ENCODE measurements at places on chromosomes 12 and 14.

GRCh38 chr14:89889626-89890025, 64.9 kb downstream of the EFCAB11 start:
- DNase-seq = no peak

- DNase-seq = no peak
Observed at GRCh38 chr12:122943196-122943595, 23.1 kb downstream of the ABCB9 start.

- DNase-seq = no peak
Observed at GRCh38 chr12:1668833-1669543, 21.9 kb upstream of the ADIPOR2 start.

- DNase-seq = no peak
Observed at GRCh38 chr12:105921872-105922669, 216.7 kb downstream of the NUAK1 start.
